ENCODE measurements at places on chromosomes 7 and 10.

GRCh38 chr7:123594813-123595241 lies 6.8 kb upstream of the ASB15 start:
- DNase-seq, result peak; percentile 89

- DNase-seq, result no peak
Measured at GRCh38 chr7:148222721-148223120, 367.8 kb upstream of the C7orf33 start.

DNA sequence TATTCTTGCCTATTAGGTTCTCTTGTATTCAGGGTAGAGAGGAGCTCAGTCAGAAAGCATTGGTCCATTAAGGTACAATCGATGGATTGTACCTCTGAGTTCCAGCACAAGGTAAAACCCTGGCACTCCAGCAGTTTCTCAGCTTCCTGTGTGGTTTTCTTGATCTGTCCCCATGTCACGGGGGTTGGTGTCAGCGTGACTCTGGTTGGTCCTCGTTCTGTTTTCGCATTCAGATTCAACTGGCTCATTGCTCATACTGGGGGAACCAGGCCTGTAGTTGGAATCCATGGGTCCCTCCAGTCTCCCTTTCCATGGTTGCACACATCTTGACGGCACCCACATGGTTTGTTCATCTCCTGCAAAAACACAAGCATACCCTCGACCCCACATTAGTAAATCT lies 32.7 kb upstream of the RASGEF1A start:
- DNase-seq, result no peak

DNA sequence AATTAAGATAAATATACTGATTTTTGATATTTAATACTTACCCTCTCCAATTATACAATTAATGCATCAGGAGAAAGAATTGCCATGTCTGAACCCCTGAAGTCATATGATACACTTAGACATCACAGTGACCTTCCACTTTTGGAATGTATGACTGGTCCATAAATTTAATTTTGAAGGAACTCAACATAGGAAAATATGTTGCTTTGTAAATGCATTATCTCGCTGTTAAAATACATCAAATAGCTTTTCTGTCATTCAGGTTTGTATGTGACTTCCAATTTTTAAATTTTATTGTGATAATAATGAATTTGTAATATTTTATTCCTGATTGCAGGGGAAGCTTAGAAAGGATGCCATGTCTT lies 631.9 kb upstream of the ANKRD30A start:
- no peak for DNase-seq

DNA sequence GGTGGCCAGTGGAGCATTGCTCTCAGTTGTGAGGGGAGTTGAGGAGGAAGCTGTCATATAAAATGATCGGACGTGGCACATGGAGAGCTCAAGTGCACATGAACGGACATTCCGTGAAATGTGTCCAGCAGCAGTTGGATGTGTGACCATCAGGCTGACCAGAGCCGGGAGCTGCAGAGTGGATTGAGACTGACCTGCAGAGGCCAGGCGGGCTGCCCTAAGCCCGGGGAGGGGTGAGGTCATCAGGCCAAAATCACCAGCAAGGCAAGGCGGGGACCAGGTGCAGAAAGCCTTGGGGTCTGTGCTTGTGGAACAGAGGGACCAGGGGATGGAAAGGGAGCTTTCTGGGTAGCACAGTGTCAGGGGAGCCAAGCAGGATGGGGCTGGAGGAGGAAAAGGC lies 279.5 kb downstream of the CELF2 start:
- DNase-seq, result no peak

DNA sequence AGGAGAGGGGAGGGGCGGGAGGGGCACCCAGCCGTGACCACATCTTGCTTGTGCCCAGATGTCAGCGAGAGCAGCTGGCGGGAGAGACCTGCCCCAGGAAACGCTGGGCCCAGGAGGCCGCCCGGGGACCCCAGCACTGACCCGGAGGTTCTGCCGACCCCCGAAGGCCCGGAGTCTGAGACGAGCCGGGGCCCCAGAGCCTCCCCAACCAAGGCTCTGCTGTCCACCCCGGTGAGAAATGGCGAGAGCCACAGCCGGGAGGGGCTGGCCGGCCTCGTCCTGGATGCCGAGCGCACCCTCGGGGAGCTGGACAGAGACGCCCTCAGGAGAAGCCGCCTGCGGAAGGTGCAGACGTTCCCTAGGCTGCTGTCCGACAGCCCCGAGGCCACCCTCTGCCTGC lies 25.9 kb downstream of the KNDC1 start:
- DNase-seq, result no peak

DNA sequence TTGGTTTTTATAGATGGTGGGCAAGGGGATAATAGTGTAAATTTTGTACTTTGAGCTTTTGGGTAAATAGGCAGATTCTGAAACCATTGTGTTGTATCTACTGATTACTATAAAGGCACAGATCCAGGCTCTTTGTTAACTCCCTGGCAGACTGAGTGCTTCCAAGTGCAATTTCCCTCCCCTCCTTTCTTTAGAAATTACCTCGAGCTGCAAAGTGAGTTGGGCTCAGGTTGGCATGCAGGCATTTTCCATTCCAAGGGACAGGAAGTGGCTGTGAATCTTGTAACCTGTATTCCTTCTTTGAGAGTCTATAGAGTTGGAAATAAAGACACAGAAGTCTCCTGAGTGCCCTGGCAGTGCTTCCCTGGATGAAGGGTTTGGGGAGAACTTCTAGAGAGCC lies 494.2 kb upstream of the GALNT17 start:
- no peak for DNase-seq

DNA sequence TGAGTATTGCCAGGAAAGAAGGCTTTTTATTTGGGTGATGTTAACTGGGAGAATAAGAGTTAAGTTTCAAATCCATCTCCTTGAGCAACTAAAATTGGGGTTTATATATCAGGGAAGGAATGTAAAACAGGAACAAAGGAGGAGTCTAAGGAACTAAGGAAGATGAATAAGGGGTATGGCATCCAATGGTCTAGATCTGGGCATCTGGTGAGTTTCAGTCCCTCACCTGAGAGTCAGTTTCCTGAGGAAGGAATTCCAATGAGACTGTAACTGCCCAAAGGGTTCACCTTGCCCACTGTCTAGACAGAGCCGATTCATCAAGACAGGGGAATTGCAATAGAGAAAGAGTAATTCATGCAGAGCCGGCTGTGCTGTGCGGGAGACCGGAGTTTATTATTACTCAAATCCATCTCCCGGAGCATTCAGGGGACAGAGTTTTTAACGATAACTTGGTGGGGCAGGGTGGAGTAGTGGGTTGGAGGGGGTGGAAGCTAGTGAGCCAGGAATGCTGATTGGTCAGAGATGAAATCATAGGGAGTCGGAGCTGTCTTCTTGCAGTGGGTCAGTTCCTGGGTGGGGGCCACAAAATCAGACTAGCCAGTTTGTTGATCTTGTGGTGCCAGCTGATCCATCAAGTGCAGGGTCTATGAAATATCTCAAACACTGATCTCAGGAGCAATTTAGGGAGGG lies 188.3 kb upstream of the STK17A start:
- no peak for DNase-seq

DNA sequence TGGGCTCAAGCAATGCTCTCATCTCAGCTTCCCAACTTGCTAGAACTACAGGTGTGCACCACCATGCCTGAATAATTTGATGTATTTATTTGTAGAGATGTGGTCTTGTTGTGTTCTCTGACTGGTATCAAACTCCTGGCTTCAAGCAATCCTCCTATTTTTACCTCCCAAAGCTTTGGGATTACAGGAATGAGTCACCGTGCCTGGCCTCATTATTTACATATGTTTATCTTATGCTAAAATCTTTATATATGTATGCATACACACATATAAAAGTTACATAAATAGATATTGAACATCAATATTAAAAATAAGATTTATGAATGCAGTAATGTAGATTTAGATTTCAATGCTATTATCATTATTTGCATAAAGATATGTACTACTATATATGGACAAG lies 1634.5 kb upstream of the LRRTM3 start:
- no peak for DNase-seq

GRCh38 chr7:152850420-152850819 lies 90.9 kb downstream of the ACTR3B start:
- DNase-seq, result no peak

- DNase-seq, result no peak
Measured at GRCh38 chr7:33399528-33400213, 270.3 kb downstream of the BBS9 start.

DNA sequence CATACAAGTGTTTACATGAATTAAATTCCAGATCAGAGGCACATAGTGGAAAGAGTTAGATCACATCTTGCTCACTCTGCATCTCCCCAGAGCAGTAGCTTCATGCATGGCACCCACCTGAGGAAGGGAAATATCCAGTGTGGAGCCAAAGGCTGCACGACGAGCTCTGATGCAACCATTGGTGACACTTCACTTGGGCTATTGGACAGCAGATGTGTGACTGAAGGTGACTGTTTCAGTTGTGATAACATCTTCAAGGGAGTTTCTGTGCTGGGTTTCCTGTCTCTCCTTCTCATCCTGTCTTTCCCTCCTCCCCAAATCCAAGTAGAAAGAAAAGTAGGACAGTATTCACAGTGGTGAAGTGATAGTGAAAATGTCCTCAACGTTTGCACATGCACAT lies 115.0 kb downstream of the TAF3 start:
- DNase-seq, result peak; percentile 51

GRCh38 chr10:129900825-129901224 lies 63.2 kb downstream of the EBF3 start:
- no peak for DNase-seq

GRCh38 chr10:84665883-84666463 lies 337.6 kb downstream of the CCSER2 start:
- DNase-seq, result peak; percentile 87

DNA sequence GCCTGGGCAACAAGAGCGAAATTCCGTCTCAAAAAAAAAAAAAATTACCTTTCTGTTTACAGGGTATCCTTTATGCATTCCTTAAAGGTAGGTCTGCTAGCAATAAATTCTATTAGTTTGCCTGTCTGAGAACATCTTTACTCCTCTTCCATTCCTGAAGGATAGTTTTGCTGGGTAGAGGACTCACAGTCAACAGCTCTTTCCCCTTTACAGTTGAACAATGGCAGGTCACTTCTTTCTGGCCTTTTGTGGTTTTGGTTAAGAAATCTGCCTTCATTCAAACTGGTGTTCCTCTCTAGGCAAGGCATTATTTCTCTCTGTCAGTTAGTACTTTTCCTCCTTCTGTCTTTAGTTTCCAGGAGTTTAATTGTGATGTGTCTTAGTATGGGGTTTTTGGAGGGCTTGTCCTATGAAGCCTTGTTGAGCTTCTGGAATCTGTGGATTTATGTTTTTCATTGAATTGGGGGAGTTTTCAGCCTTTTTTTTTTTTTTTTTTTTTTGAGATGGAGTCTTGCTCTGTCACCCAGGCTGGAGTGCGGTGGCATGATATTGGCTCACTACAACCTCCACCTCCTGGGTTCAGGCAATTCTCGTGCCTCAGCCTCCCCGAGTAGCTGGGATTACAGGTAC lies 4.8 kb upstream of the DNAAF5 start:
- DNase-seq, result no peak

- DNase-seq, result no peak
Measured at GRCh38 chr7:101328159-101328558, 6.5 kb upstream of the IFT22 start.

DNA sequence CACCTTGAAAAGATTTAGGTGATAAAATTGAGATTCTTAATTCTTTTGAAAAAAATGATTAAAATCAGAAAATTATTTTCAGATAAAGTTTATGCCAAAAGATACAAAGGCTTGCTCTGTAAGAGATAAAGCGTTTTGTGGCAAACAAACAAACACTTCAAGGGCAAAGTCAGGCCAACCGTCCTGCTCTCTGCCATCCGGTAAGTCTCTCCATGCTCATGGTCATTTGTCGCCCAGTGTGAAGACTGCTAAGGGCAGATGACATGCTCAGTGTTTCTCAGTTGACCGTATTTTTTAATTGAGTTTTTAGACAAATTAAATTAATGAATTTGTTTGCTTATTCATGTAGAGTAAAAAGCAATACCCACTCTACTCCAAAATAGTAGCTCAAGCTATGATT lies 60.0 kb downstream of the PTPRE start:
- DNase-seq, result no peak

DNA sequence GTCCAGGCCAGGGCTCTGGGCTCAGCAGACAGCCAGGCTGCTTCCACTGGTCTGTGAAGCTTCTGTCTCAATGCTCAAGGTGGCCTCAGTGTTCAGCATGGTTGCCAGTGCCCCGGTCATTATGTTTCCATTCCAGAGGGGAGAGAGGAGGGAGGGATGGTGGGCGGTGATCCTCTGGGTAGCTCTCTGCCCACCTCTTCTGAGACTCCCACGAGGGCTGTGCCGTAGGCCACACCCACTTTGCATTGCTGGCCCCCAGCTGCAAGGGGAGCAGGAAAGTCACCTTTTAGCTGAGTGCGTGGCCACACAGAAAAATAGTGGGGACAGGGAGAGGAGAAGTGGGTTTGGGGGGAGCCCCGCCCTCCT lies 42.5 kb downstream of the FOXK1 start:
- peak; percentile 30 for DNase-seq

GRCh38 chr7:148264933-148265557 lies 325.5 kb upstream of the C7orf33 start:
- DNase-seq, result peak; percentile 83

DNA sequence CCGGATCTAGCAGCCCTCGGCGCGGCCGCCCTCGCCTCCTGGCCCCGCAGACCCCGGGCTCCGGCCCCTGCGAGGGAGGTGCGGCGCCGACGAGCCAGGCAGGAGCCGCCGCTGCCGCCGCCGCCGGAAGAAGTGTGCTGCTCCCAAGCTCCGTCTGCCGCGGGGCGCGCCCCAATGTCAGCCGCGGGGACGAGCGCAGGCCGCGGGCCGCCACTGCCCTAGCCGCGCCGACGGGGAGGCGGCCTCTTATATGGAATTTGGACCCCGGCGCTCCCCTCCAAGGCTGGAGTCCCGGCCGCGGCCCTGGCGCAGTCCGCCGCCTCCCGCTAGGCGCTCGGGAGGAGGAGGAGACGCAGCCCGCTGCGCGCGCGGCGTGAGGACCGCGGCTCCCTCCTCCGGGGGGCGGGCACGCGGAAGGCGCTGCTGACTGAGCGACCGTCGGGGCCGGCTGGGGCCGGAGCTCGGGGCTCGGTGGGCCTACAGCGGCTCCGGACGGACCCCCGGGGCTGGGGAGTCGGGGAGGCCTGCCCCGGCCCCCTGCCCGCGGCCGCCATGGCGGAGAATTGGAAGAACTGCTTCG lies at the start of gene TRIM8:
Gene TRIM8, plus strand, starts transcription at position 414 of the 580 bp plus-strand sequence. Its CDS starts 139 bp downstream, at position 553.
- peak; percentile 65 for DNase-seq

DNA sequence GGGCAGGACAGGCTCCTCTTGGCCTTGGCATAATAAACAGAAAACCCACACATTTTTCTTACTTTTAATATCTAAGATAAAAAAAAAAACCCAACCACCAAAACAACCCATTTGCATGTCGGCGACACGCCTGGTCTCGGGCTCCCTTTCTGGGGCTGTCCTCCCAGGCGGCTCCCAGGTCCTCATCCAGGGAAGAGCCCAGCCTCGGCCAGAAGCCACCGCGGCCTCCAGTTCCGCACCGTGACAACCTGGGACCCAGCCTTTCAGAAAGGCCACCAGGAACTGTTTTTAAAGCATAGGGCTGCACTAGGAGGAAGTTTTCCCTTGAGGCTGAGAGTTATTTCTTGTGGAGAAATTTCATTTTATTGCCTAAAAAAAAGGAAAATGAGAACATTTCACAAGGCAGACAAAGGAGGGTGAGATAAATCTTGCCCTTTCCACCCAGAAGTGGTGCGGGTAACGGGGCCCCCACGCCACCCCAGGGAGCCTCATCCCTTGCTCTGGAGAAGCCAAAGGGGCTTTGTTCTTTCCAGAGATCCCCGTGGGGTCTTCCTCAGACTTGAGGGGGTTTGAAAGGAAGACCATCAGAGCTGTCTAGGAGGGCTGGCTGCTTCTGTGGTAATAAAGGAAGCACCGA lies 39.2 kb upstream of the MKRN1 start:
- DNase-seq, result no peak

- DNase-seq, result no peak
Measured at GRCh38 chr10:122462533-122463465, 1.4 kb downstream of the HTRA1 start.

Data from mesendoderm (in vitro differentiated cells).